ENCODE measurements at places on chromosomes 2 and 18.

GRCh38 chr2:88190808-88191721 lies 20.9 kb downstream of the THNSL2 start:
- peak; percentile 21 for DNase-seq

GRCh38 chr2:43057026-43057741 lies 169.2 kb downstream of the ZFP36L2 start:
- DNase-seq, result no peak

- no peak for DNase-seq
Observed at GRCh38 chr2:55439101-55439397, 19.4 kb upstream of the CCDC88A start.

DNA sequence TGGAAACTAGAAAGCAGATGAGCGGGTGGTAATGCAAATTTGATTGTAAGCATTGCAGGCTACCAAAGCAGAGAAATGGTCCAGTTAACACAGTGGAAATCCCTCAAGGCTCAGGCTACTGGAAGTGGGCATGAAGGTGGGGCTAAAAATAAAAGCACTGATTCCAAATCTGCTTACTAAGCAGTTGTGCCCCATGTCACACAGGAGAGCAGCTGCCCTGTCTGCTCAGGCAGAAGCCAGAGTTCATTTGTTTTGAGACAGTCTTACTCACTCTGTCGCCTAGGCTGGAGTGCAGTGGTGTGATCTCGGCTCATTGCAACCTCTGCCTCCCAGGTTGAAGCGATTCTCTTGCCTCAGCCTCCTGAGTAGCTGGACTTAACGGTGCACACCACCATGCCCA lies 42.5 kb upstream of the TSPYL6 start:
- no peak for DNase-seq

GRCh38 chr2:197677056-197677455 lies 1.7 kb upstream of the RFTN2 start:
- DNase-seq, result no peak

- DNase-seq, result no peak
Observed at GRCh38 chr2:56348392-56349210, 164.8 kb downstream of the CCDC85A start.

- DNase-seq, result no peak
Observed at GRCh38 chr2:85772019-85772745, 18.4 kb downstream of the ATOH8 start.

GRCh38 chr2:155372969-155373368 lies 674.5 kb downstream of the KCNJ3 start:
- DNase-seq, result no peak

- DNase-seq, result no peak
Observed at GRCh38 chr2:94873362-94874276, 2.4 kb downstream of the TEKT4 start.

DNA sequence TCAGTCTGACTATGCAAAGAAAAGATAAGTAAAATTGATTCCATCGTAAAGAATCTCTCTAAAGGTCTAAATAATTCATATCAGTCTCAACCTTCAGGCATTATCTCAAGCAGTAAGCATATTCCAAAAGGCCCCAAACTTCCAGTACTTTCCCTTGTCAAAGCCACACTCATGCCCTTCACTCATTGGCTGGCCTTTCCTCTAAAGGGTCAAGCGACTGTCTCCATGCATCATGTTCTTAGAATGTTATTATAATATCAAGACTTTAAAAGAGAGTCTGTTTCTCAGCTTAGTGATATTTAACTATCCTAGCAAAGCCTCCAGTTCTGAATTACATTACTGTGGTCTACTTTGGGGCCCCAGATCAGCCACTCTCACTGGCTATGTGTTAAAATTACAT lies 271.3 kb downstream of the MREG start:
- DNase-seq, result no peak

DNA sequence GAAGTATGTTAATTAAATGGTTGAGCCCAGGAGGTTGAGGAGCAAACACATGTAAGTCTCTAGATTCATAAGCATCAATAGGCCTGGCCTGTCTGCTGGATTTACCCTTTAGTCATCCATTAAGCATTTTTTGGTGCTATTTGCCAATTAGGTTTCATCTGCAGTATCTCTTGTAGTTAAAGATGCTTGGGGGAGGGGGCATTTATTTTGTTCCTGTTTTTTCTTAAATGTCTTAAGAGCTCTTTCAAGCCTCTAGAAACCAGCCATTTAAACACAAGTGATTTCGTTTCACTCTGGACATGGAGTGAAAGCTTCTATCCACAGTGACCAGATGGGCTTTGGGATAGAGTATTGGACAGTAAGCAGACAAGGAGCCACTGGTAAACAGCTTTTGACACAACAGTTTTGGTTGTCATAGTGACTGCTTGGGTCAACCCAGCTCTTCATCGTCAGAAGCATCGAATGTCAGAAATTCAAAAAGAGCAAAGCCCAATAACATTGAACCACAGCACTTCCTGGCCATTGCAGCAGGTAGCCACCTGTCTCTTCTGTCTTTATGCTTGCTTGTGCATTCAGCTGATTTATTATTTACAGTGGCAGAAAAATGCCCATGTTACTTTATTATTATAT lies 4.9 kb downstream of the QPCT start:
- DNase-seq, result no peak

- DNase-seq, result no peak
Observed at GRCh38 chr2:240140920-240141319, 462 bp upstream of the OTOS start.

- DNase-seq, result no peak
Observed at GRCh38 chr18:13993730-13994129, 78.4 kb upstream of the MC2R start.

GRCh38 chr2:189222468-189223105 lies 43.0 kb upstream of the COL5A2 start:
- no peak for DNase-seq

DNA sequence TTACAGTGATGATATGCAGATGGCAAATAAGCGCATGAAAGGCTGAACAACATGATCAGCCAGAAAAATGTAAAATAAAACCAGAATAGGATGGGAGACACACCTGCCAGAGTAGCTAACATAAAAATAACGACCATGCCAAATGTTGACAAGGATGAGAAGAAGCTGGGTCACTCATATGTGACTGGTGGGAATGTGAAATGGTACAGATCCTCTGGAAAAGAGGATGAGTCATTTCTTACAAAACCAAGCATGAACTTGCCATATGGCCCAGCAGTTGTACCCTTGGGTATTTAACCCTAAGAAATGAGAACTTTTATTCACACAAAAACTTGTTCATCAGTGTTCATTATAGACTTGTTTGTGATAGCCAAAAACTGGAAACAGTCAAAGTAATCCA lies 143.8 kb downstream of the SH3BP4 start:
- no peak for DNase-seq

DNA sequence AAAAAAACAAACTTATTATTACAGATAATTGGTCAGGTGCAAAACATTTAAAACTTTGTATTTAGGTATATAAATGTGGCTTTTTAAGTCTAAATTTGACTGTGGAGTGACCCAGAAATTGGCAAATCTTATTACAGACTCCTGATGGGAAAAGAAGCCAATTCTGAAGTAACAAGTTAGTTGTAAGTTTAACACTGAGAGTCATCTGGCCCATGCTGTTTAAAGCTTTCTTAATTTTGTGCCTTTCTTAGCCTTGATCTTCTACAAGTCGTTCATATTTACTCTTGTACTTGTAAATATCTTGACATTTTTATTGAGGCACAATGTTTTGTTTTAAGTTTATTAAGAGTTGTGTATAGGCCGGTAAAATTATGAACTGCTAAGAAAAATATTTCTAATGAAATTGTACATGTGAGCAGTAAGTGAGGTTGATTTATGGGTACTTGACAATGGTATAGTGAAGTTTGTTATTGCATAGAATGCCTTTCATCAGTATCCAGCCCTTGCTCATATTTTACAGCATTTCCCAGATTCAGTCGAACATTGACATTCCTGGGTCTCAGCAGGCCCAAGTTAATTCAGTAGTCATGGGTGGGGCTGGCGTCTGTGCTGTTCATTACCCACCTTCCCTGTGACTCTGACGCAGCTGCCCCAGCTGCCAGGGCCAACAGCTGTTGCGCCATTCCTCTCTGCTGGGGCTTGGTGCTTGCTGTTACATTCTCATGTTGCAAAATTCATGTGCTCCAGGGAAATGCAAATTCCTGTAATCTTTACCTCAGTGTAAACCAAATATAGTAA lies 121.4 kb downstream of the ZNF236 start:
- DNase-seq, result no peak

- DNase-seq, result no peak
Observed at GRCh38 chr18:63799189-63799588, 24.0 kb downstream of the SERPINB7 start.

- no peak for DNase-seq
Observed at GRCh38 chr2:128623776-128624761, 305.4 kb upstream of the HS6ST1 start.

DNA sequence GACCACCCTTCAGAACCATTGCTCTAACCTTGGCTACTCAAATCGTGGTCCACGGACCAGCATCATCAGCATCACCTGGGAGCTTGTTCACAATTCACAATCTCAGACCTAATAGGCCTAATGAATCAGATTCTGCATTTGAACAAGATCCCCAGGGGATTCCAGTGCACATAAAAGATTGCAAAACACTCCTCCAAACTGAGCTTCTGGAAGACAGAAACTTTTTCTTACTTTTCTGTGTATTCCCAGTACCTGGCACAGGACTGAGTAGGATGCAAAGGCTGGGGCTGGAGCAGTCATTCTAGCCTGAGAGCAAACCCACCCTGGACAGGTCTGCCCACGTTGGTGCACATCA lies 115.1 kb upstream of the COPS8 start:
- no peak for DNase-seq

DNA sequence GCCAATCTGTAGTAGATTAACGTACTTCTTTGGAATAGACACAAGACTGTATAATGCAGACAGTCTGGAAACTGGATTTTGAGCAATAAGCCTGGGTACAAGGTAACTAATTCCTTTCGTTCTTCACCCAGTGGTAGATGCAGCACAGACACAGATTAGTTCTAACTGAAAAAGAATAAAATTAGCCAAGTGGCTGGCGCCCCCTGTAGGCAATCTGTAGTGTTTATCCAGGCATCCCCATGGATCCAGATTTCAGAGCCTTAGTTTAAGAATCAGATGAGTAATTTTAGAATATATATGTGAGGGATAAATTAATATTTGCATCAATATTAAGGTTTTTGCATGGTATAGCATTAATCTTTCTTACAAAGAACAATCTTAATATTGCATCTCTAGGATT lies 563.9 kb downstream of the DCC start:
- DNase-seq, result peak; percentile 15

DNA sequence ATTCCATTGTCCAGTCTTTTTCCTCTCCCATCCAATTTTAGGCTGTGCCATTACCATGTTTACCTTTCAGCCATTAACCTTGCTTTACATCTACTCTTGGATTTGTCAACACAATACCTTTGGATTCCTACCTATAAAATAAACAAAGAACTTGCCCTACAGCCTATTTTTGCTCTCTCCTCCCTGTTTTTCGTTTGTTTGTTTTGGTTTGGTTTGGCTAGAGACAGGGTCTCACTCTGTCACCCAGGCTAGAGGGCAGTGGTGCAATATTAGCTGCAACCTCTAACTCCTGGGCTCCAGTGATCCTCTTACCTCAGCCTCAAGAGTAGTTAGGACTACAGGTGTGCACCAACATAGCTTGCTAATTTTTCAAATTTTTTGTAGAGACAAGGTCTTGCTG lies 76.1 kb downstream of the SP100 start:
- no peak for DNase-seq

- DNase-seq, result no peak
Observed at GRCh38 chr2:177403838-177404237, 11.3 kb downstream of the AGPS start.

DNA sequence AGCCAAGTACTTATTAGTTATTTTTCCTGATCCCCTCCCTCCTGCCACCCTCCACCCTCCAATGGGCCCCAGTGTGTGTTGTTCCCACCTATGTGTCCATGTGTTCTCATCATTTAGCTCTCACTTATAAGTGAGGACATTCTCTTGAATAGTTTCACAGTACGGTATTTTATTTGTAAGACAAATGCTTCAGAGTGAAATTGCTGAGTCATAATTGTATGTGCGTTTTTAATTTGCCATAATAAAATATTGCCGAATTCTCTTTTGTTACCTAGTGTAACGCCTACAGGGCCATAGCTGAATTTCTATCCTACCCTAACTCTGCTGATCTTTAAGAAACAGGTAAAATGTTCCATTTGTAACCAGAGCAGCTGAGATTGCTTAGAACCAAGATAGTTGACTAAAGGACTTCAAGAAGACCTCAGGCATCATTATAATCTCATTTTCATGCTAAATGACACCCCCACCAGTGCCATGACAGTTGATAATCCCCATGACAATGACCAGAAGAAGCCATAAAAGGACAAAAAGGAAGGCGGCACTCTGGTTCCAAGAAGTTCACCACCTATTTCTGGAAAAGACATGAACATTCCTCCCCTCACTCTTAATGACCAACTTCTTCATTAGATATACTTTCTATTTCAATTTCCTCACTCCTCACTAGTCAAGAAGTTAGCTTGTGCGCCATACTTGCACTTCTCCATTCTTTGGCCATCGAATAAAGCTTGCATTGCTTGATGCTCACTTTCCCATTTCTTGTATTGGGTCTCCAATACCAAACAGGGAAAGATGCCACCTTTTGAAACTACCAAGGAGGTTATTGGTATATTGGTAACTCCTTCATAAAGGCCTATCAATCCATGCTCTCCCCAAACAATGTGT lies 18.4 kb downstream of the SCN9A start:
- DNase-seq, result no peak
